ENCODE measurements at places on chromosomes 3 and 15.

DNA sequence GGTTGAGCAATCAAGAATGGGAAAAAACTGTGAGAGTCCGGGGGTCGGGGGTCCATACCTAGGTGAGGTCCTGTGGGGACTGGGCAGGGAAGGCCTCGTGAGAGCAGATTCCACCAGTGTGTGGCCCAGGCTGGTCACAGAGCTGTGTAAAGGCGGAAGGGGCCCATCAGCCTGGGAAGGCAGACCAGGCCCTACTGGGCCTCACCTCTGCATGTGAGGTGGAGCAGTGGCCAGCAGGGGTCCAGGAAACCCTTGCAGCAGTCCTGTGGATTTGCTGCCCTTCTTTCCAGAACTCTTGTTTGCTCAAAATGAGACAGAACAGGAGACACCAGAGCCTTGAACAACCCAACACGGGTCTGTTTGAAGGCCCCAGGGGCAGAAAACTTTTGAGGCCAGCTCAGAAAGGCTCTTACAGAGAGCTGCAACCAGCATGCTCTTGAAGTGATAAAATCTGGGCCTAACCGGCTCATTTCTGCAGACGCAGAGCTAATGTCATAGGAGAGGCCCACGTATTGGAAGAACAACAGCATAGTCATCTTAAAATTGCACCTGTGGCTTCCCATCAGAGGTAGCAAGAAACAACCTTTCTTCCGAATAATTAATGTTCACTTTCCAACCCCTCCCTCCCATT lies 30.3 kb upstream of the HHATL start:
- no peak for DNase-seq

DNA sequence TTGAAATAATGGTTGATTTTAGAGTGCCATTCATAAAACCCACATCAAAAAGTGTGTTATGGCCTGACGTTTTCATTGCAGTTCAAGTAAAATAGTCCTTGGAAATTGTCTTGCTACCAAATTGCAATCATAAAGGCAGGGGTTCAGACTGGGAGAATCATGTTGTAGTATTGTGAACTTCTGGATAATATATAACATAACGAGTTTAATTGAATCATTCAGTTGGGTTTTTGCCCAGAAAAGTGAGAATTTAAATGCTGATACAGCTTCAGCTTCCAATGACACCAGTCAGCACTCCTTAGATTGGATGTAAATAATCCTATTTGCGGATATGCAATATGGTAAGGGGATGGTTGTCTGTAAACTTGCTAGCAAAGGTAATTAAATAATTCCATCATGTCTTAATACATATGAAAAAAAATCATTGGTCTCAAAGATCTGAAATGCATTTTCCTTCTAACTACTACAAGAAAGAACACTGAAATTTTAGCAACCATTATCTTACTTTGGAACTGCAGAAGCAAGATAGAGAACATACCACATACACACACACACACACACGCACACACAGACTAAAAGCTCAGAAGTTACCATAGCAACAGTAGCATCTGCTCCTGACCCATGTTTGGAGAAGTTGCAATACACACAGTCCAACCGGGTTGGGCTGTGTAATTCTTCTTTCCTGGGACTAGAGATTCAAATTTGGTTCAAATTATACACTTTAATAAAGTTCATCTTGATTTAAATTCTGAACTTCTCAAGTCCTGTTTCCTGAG lies 686.2 kb upstream of the NR2F2 start:
- peak; percentile 18 for DNase-seq

DNA sequence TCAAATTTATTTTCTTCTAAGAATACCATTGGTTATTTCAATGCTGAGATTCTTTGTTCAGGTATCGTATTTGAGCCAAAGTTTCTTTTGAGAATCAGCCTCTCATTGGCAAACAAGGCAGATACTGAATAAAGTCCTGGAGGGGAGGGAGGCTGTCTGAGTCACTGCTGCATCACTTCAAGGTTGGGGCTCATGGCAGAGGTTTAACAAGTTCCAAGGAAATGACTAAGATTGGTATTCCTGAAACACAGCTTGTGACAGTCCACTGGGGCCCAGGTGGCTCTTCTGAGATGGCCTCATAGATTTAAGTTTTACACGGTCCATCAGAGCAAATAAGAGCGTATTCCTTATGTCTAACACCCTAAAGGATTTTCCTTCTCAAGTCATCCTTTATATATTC lies 213.8 kb upstream of the STAC start:
- peak; percentile 74 for DNase-seq

GRCh38 chr15:78828920-78829319 lies 17.7 kb upstream of the ADAMTS7 start:
- DNase-seq = no peak

DNA sequence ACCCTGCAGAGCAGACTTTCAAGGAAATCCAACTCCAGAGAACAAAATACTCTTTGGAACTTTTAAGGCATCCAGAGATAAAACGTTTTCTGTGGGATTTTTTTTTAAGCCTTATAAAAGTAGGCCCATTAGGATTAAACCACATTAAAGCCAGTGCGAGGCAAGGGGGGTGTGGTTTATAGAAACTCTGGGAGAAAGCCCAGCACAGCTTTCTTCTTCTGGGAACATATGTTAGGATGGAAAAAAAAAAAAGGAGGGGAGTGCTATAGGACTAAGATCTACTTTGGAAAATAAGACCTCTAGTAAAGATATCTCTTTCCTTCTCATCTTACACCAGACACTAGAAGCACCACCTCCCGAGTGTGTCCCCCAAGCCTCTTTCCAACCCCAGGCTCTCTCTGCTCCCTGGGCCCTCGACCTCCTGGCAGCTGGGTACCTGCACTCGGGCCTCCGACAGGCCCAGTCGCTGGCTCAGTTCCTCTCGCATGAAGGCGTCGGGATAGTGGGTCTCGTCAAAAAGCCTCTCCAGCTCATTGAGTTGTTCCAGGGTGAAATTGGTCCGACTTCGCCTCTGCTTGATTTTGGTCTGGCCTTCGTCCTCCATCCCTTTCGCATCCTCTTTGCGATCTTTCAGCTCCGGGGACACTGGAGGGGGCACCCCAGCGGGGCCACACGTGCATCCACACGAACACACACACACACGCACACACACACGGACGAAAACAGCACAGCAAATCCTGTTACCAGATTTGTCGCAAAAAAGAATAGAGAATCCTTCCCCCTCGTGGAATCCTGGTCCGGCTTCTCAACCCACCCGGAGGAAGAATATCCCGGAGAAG lies 3.8 kb downstream of the SHOX2 start:
- DNase-seq = peak; percentile 6

DNA sequence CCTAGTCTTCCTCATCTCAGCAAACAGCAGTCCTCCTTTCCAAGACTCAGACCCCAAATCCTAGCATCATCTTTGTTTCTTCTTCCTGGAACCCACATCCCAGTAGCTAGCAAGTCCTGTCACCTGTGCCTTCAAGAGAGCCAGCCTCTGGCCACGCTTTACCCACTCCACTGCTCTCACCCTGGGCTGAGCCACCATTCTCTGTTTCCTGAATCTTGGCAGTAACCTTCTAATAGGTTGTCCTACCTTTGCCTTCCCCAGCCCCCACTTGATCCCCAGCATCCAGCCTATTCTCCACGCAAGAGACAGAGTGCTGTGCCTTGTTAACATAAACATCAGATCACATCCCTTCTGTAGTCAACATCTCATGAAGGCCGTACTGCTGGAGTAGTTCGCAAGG lies 323.4 kb downstream of the LRTM1 start:
- no peak for DNase-seq

DNA sequence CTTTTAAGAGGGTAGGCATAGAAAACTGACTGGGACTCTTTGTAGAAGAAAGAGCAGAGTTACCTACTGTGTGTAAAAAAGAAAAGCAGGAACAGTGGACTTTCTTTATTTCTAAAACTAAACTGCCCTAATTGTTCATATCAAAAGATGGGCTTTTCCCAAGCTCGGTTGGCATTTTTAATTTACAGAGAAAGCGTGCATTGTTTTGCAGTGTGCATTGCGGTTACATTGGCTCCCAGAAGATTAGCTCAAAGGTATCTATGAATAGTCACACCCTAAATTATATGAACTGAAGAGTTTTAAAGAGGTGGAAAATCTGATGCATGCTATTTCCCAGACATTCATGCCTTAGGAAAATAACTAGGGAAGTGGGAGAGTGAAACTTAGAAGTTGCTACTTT lies 36.5 kb downstream of the MITF start:
- no peak for DNase-seq

DNA sequence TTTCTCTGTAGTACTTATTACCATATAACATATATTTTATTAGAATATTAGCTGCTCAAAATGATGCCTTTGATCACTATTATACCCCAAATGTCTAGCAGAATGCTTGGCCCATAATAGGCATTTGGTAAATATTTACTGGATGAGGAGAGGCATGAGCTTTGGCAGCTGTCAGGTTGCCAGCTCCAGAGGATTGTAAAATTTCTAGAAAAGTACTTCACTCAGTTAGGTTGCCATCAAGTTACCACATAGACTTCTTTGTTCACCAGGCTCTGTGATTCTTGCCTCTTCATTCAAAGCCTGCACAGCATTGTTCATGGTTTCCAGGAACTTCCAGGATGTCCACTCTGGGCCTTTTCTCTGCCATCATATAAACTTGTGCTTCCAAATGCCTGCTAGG lies 582.8 kb downstream of the PDCD6IP start:
- DNase-seq = no peak

- DNase-seq = no peak
Measured at GRCh38 chr3:44506961-44507360, 29.5 kb upstream of the ZNF445 start.

GRCh38 chr15:100759106-100759505 lies 120.5 kb upstream of the ALDH1A3 start:
- peak; percentile 85 for DNase-seq

DNA sequence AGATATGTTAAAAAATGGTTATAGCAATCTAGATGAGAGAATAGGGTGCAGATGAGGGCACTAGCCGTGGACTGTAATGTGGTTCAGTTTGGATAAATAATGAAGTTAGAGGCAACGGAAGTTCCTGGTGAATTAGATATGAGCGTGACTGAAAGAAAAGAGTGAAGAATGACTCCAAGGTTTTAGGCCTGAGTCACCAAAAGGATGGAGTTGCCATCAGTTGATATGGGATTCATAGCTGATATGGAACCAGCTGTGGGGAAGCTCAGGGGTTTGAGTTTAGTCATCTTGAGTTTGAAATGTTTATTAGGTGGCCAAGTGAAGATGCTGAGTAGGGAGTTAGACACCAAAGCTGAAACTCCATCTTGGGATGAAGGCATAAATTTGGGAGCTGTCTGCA lies 66.2 kb downstream of the SSR3 start:
- DNase-seq = peak; percentile 56

- DNase-seq = no peak
Measured at GRCh38 chr15:74906067-74906449, 593 bp downstream of the FAM219B start.

DNA sequence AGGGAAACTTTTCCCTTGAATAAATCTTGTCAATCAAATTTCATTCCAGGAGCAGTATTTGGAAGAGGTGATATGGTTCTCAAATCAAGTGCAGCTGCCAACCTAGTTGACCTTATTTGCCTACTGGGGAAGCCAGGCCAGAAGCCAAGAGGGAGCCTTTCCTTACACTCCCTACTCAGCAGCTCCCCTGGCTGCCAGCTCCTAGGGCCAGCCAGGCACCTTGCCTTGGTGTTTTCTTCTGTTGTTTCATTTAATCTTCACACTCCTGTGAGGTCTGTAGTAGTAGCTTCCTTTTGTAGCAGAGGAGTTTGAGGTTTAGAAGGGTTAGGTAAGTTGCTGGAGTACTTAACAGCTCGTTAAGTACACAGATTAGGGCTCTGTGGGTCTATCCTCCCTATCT lies 22.6 kb downstream of the MKRN2OS start:
- no peak for DNase-seq

DNA sequence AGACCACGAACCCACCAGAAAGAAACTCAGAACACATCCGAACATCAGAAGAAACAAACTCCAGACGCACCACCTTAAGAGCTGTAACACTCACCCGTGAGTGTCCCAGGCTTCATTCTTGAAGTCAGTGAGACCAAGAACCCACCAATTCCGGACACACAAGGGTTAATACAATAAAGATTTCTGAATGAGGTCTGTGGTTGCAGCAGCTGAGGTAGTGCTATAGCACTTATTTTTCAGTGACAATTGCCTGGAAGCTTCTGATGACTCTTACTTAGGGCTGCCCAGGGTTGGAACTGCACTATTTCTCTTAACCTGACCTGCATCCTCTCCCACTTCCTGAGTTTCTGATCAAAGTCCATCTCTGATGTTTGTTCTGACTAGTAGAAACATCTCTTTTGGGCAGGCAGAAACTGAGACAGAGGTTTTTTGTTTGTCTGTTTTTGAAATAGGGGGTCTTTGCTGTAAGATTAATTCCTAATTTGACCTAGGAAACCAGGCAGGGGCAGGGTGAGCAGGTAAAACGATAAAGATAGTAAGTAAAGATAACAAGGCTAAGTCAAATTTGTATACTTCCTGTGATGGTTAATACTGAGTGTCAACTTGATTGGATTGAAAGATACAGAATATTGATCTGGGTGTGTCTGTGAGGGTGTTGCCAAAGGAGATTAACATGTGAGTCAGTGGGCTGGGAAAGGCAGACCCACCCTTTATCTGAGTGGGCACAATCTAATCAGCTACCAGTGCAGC lies 169.1 kb downstream of the GAP43 start:
- peak; percentile 29 for DNase-seq

- DNase-seq = no peak
Measured at GRCh38 chr3:61323094-61323493, 71.8 kb upstream of the FHIT start.

GRCh38 chr3:63349583-63350573 lies 71.8 kb downstream of the SYNPR start:
- peak; percentile 76 for DNase-seq

DNA sequence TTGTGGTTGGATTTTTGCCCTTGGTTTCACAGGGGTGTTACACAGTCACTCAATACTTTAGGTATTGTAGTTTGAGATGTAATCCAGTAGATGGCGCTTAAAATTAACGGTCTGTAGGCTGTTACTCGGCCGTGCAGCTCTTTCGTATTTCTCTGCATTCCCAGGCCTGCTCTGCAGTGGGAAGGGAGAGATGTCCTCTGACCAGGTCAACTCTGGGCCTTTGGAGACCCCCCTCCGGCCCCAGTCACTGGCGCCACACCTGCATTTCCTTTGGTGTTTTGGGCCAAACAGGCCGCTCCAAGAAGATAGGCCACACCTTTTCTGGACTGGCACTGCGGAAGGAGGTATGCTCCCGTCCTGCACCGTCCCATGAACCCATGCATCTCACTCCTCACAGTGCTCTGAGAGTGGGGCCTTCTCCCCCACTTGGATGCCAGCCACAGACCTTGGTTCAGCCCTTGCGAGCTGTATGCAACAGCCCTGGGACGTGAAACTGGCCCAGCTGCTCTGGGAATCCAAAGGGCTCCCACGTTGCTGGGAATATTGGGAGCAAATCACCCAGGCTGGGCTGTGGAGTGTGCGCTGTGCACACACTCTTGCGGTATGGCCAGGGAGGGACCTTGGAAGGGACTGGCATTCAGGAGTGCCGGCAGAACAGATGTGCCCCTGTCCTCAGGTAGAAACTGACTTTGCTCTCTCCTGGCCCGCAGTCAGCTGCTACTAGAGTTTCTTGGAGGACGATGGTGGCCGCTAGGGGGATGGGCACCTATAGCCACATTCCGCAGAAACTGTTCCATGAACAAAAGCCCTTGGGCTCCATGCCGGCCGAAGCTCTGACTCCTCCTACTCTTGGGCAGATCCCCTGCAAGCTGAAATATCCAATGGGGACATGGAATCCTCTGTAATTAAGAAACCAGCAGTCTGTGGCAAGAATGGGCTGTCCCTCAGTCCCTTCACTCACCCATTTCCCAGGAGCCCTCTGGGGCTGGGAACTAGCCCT lies 410.5 kb upstream of the CADM2 start:
- DNase-seq = peak; percentile 10

All from fibroblast of mammary gland (primary cell).